Ascending aorta (tissue), 2 donors: ENCODE measurements at places on chromosomes 3 and 15. TPM values are rescaled to one million over a fixed set of nuclear protein-coding genes. Genes with fewer than 3 reads are reported as not detected.

Gene EPHA3
- total RNA-seq, result 3.3 TPM

Gene GOLGA6L9
- 1.5 TPM for total RNA-seq

Gene FETUB
- total RNA-seq, result not detected

DNA sequence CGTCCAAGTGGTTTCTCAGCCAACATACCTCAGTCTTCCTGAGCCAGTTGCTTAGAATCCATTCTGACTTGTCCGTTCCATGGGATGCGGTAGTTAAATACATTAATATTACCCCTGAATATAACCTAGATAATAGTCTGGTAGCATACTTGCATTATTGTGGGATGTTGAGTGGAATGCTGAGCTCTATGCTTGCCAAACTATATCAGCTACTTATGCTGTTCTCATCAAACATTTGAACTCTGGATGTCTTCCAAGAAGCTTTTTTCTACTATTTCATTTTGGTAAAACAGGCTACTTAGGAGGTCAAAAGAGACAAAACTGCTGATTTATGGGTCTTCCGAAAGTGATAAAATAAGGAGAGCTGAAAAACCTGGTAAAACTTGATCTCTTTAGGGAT is 429.5 kb downstream of the NAALADL2 start:
- H3K4me3 ChIP-seq, result no peak overlapping the region
- no peaks in the 10 kb centered on the region for H3K36me3 ChIP-seq
- no peak for DNase-seq
- H3K27ac ChIP-seq, result no peak overlapping the region
- H3K27me3 ChIP-seq, result no peaks in the 10 kb centered on the region

DNA sequence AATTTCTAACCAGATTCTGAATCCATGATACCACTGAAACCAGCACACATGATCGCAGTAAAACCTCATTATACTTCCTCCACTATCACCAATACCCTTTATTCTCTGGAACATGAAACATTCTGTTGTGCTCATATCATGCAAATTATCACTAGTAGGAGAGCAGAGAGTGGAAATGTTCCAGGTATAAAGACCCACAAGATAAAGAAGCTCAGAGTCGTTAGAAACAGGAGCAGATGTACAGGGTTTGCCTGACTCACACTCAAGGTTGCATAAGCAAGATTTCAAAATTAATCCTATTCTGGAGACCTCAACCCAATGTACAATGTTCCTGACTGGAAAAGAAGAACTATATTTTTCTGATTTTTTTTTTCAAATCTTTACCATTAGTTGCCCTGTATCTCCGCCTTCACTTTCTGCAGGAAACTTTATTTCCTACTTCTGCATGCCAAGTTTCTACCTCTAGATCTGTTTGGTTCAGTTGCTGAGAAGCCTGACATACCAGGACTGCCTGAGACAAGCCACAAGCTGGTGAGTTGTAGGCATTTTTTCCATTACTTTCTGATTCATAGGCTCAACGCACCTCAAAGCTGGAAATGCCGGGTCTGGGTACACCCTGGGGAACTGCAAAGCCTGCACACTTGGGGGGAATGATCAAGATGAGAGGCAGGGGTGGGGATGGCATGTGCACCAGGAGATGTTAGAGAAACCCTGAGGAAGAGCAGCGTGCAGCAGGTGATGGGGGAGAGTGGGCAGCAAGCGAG is at the start of gene CCR2:
Gene CCR2 (plus strand): TSS at position 465 of the 764 bp plus-strand sequence. CDS start 3,417 bp downstream, outside the sequence.
- H3K27ac ChIP-seq, result no peak within 1 kb of the TSS
- H3K36me3 ChIP-seq, result no peaks in the 10 kb centered on the region
- no peak for DNase-seq
- no peak within 1 kb of the TSS for H3K4me3 ChIP-seq

GRCh38 chr3:63909431-63909830 is 2.8 kb downstream of the SCAANT1 start:
- no peaks in the 10 kb centered on the region for H3K36me3 ChIP-seq
- no peak overlapping the region for H3K27ac ChIP-seq
- H3K27me3 ChIP-seq, result no peaks in the 10 kb centered on the region
- no peak overlapping the region for H3K4me3 ChIP-seq
- DNase-seq, result no peak

DNA sequence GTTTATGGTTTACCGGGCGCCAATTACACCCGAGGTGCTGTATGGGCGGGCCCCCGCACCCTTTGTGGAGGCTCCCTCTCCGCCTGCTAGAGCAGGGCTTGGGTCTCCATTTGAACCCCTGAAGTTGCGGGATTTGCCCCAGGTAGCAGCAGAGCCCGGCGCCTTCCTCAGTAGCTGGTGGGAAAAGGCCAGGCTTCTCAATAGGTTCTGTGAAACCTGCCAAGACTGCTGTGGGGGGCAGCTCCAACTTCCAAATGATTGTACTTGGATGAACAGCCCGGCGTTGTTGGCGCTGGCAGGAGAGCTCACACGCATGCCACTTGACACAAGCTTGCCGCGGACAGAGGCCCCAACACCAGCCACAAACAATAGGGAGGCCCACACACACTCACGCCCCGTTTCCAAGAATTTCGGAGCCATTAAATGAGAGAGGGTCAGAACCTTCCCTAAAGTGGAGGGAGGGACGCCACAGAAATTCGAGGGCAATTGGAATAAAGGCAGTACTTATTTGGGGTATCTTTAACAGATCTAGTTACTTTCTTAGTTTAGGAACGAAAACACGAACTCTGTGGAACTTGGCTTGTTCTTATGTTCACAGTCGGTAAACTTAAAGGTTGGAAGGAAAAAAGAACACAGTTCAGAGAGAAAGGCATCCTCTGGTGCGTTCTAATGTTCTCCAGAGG is 1.4 kb downstream of the EPHB3 start:
- no peaks in the 10 kb centered on the region for H3K27me3 ChIP-seq
- peak overlapping the region; percentile 75 for H3K4me3 ChIP-seq
- no peaks in the 10 kb centered on the region for H3K4me1 ChIP-seq
- peak overlapping the region; percentile 73 for H3K27ac ChIP-seq
- DNase-seq, result no peak

- no peak overlapping the region for H3K27ac ChIP-seq
- H3K4me1 ChIP-seq, result no peaks in the 10 kb centered on the region
- no peaks in the 10 kb centered on the region for H3K27me3 ChIP-seq
- H3K4me3 ChIP-seq, result no peak overlapping the region
These were observed 39.7 kb downstream of the SPATA12 start for GRCh38 chr3:57100046-57100695.

DNA sequence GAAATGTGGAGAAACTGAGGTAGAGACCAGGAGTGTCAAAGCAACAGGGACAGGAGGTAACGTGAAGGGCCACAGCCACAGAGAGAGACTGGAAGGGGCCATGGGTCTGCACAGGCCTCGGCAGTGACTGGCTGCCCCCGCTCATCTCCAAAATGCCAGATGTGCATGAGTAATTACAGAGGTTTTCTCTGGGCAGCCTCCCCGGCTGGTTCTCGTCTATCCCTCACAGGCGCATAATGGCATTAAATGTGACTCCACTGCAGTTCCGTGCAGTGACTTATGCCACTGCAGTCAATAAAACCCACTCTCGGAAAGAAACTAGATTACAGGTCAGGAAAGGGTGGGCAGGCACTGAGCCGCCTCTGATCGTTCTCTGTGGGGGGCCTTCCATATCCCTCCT is 74.7 kb downstream of the WDR76 start:
- no peaks in the 10 kb centered on the region for H3K4me1 ChIP-seq
- no peak overlapping the region for H3K4me3 ChIP-seq

DNA sequence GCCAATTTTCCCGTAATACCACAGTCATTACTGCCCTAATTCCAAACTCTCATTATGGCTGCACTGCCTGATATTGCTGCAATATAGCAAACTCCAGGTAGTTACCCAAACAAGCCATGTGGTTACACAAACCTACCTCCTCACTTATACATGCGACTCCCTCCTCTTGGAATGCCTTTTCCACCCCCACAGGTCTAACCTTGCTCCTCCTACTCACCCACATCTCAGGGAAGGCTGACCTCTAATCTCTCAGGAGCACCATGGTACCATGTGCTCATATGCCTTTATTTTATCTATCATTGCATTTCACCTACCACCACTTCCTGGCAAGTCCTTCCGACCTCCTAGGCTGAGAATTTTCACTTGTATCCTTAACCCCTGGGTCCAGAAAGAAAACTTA is 2.9 kb downstream of the RBPMS2 start:
- DNase-seq, result no peak
- H3K27ac ChIP-seq, result no peak overlapping the region
- H3K36me3 ChIP-seq, result no peaks in the 10 kb centered on the region
- peaks cover 6% of the 10 kb centered on the region for H3K4me1 ChIP-seq
- no peak overlapping the region for H3K4me3 ChIP-seq
- H3K27me3 ChIP-seq, result no peaks in the 10 kb centered on the region

- H3K4me3 ChIP-seq, result no peak overlapping the region
- no peak overlapping the region for H3K27ac ChIP-seq
- no peaks in the 10 kb centered on the region for H3K27me3 ChIP-seq
- no peaks in the 10 kb centered on the region for H3K36me3 ChIP-seq
- peaks cover 7% of the 10 kb centered on the region for H3K4me1 ChIP-seq
- no peak for DNase-seq
These were observed 100.5 kb downstream of the XXYLT1 start for GRCh38 chr3:195170496-195170895.

- no peaks in the 10 kb centered on the region for H3K36me3 ChIP-seq
- DNase-seq, result no peak
- no peaks in the 10 kb centered on the region for H3K4me1 ChIP-seq
- no peak overlapping the region for H3K27ac ChIP-seq
- no peaks in the 10 kb centered on the region for H3K27me3 ChIP-seq
- H3K4me3 ChIP-seq, result no peak overlapping the region
These were observed 26.3 kb upstream of the TFRC start for GRCh38 chr3:196108075-196108743.

DNA sequence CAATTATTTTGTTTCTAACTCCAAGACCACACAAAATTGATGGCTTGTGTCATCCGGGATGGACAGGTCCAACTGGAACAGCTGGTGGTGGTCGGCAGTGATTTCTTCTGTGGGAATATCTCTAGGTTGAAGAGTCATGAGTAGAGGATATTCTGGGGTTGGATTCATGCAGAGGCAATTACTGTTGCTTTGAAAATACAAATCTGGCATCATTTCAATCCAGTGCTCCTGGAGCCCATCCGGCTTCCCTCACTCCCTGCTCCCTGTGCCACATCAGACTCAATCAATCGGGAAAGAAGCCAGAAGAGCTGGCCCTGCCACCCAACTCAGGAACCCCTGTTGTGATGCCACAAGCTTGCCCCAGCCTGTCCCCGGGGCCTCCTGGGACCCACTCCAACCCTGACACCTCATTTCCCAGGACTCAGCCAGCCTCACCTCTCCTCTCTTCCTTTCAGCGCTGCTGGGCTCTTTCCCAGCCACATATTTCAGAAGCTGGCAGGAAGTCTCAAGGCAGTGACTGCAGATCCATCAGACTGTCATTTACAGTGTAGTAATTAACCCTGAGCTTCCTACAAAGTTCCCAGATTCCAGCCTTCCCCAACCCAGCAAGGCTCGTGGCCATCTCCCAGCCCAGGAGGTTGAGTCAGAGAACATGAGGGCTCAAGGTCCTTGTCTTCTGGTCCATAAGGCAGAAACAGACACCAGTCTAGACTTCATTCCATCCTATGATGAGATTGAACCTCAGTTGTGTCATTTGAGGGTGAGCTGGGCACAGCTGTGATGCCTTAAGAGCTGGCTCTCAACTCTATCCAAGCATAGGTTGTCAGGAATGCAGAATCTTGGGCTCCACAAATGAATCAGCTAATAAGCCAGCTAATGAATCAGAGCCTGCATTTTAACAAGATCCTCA is 114.0 kb downstream of the FAM174B start:
- no peaks in the 10 kb centered on the region for H3K36me3 ChIP-seq
- no peaks in the 10 kb centered on the region for H3K4me1 ChIP-seq
- DNase-seq, result no peak
- no peak overlapping the region for H3K27ac ChIP-seq
- no peaks in the 10 kb centered on the region for H3K27me3 ChIP-seq

GRCh38 chr15:33524274-33524673 is 213.5 kb downstream of the RYR3 start:
- no peak for DNase-seq
- no peak overlapping the region for H3K4me3 ChIP-seq
- H3K4me1 ChIP-seq, result no peaks in the 10 kb centered on the region
- H3K27ac ChIP-seq, result no peak overlapping the region
- H3K36me3 ChIP-seq, result no peaks in the 10 kb centered on the region

DNA sequence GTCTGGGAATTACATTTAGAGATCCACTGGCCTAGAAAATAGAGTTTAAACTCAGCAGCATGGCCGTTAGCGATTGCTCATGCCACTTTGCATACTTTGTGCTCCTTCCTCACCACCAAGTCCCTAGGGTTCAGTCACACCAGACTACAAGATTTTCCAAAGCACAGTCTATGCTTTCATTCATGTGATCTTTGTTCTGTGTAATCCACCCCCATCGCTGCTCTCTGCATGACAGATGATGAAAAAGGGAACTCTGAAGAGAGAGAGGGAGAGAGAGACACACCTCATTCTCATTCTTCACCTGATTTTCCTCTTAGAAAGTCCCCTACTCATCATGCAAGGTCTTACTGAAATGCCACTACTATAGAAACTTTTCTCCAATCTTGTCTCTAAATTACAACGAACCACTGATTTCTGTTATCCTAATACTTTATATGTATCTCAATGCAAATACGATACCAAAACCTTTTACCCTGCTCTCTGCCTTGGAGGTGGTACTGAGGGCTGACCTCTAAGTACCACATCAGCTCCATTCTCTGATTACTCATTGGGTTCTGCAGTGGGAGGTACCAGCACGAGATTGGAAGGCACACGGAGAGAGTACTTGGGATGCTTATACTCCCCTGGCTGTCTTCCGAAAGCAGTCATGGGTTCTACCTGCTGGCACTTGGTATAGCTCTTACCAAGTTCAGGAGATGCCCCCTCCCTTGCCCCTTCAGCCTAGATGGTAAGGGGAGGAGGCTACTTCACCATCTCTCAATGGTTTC is 1.1 kb upstream of the PARP15 start:
- no peak for DNase-seq
- no peaks in the 10 kb centered on the region for H3K36me3 ChIP-seq
- H3K27me3 ChIP-seq, result no peaks in the 10 kb centered on the region
- no peak overlapping the region for H3K27ac ChIP-seq
- no peak overlapping the region for H3K4me3 ChIP-seq

DNA sequence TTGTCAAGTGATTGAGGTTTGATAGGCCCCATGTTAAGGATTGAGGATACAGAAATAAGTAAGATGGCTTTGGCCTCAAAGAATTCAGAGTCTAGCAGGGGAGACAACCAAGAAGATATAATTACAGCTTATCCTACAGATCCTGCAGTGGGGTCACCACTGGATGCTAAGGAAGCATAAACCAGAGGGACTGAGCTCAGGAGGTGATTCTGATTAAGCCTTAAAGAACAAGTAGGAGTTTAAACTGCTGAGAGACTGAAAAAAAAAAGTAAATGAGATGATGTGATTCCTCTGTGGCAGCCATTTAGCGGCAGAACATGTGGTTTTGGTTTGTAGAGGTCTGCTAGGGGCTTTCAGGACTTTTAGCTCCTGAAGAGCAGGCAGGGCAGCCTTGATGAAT is 72.1 kb upstream of the ROPN1 start:
- H3K4me1 ChIP-seq, result peaks cover 48% of the 10 kb centered on the region
- no peak overlapping the region for H3K4me3 ChIP-seq
- DNase-seq, result no peak
- H3K36me3 ChIP-seq, result no peaks in the 10 kb centered on the region
- H3K27ac ChIP-seq, result peak overlapping the region; percentile 39
- no peaks in the 10 kb centered on the region for H3K27me3 ChIP-seq
